H9 (cell line): ENCODE measurements at places on chromosomes 4 and X. TPM values are rescaled to one million over a fixed set of nuclear protein-coding genes. Genes with fewer than 3 reads are reported as not detected.
A peak's percentile ranks its signal among the peaks of the same experiment; 100 is the strongest.

DNA sequence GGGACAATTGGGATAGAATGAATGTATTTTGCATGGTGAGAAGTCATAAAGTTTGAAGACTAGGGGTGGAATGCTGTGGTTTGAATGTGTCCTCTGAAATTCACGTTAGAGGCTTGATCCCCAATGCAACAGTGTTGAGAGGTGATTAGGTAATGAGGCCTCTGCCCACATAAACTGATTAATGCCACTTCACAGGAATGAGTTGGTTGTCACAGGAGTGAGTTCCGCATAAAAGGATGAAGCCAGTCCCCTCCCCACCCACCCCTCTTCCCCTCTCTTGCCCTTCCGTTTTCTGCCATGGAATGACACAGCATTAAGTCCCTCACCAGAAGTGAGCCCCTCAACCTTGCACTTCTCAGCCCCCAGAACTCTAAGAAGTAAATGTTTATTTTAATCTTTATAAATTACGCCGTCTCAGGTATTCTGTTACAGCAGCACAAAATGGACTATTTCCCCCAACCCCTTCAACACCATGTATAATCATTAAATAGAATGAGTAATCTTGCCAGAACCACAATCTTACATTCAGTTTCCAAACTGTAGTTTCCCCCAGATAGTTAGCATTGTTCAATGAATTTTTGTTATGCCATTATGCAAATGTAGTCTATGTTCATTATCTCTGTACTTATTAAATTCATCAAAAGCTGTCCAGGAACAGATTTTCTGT lies 5.5 kb upstream of the MMAA start:
- DNase-seq, result no peak

DNA sequence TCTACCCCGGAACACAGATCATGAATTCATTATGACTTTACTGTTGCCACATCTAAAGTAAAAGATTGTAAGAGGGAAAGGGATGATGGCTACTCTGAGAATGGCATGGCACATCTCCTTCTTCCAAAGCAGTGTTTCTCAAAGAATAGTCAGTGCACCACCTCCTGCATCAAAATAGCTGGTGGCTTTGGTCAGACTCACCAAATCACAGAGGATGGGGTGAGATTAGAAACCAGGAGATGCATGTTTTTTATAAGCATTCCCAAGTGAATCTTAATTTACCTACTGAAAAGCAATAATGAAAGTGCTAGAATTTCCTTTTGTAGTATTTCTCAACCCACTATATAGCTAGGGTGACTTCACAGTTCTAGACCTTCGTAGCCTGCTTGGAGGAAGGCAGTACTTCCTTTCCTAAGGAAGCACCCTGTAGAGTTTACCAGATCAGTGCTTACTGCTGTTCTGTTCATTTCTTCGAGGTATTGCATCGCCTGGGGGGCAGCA lies 340.8 kb upstream of the KLF3 start:
- no peak for DNase-seq

- no peak for DNase-seq
These were observed 5.1 kb upstream of the CXCL10 start for GRCh38 chr4:76028350-76028765.

DNA sequence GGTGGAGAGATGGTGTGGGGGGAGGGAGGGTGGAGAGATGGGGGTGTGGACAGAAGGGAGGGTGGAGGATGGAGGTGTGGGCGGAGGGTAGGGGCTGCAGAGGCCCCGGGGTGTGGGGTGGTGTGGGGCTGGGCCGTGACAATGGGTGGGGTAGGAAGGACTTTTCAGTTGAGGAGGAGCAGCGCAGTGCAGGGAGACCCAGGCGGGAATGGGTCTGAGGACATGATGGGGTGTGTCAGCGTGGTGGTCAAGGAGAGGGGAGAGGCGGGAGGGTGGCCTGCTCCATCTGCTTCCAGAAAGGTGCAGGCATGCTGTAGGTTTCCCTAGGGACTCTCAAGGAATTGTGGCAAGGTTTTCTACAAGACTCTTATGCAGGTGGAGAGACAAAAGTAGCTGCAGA lies 48.9 kb downstream of the RGS12 start:
- DNase-seq, result no peak

DNA sequence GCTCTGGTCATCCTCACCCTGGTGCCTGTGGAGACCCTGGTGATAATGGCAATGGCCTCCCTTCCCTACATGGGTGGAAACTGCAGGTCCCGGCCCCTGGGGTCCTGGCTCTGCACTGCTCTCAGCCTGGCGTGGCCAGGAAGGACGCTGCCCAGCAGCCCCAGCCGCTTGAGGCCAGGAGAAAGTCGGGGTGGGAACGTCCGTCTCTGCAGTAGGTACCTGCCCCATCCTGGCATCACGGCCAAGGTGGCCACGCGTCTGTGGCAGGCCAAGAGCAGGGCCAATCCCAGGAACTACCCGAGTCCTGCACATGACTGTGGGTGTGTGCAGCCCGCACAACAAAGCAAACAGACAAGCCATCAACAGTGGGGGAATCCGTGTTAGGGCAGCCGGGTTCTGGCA lies 33.8 kb downstream of the FGFRL1 start:
- DNase-seq, result no peak

- DNase-seq, result no peak
These were observed 56.0 kb downstream of the ZFYVE28 start for GRCh38 chr4:2362266-2363055.

- no peak for DNase-seq
These were observed 124.9 kb downstream of the RELL1 start for GRCh38 chr4:37561196-37561802.

- DNase-seq, result no peak
These were observed 53.0 kb downstream of the ARSF start for GRCh38 chrX:3094261-3094660.

DNA sequence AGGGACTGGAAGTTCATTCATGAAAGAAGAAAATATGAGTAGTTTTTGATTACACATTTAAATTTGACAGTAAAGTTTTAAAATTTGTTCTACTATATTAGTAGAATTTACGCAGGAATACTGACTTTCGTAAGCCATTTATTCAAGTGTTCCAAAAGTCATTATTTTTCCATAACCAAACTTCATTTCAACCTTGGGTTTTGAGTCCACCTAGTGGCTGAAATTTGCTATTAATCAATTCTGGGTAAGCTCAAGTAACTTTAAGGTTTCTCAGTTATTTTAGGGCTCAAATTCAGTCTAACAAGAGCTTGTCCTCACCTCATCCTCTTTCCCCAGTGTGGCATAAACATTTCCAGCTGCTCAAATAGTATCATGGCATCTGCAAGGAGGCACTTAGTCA lies 175.4 kb downstream of the SH3BGRL start:
- DNase-seq, result no peak

- no peak for DNase-seq
These were observed 49.8 kb downstream of the SMIM31 start for GRCh38 chr4:164803702-164804101.

DNA sequence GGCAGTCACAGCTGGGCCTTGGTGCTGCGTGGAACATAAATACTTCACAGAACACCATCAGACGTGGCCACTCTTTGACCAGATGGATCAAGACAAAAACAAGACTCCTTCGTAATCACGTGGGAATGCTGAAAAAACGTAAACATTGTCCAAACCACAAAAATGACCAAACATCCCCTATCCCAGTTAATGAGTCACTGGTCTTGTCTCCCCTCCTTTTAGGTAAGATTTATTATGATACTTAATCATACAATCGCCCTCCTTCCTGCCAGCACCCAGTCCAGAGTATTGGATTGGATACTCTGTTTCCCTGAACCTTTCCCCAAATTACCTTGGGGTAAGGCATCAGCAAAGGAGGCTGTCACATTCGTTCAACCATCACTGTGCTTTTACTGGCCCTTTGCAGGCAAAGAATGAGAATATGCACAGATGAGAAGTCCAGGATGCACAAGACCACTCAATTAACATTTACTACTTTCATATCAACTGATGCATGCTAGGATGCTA lies 601 bp upstream of the TCEANC start:
- no peak for DNase-seq

GRCh38 chr4:147942729-147943128 lies 210.8 kb downstream of the ARHGAP10 start:
- no peak for DNase-seq

- DNase-seq, result no peak
These were observed 27.1 kb downstream of the ATP11C start for GRCh38 chrX:139905743-139906142.

DNA sequence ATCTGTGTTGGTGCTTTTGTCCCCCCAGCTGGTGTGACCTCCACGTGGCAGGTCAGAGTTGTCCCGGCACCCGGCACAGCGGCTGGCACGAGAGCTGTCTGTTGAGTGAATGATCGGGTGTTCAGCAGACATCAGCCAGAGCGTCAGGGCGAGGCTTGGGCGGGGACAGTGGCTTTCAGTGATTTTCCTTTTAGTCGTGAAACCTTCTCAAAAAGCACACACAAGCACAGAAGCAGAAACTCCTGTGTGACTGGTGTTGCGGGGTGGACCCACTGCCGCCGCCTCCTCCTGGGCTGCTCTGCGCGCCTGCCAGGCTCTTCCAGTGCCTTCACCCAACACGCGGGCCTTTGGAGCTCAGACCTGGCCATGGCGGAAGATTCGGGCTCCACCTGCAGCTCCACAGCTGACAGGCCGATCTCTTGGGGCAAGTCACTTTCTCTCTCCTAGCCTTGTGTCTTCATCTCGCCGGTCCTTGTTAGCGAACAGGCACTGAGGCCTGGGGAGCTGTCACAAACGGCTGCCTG lies 51.4 kb upstream of the HGFAC start:
- no peak for DNase-seq

- peak; percentile 51 for DNase-seq
These were observed 68.3 kb downstream of the LARP7 start for GRCh38 chr4:112704991-112705845.

DNA sequence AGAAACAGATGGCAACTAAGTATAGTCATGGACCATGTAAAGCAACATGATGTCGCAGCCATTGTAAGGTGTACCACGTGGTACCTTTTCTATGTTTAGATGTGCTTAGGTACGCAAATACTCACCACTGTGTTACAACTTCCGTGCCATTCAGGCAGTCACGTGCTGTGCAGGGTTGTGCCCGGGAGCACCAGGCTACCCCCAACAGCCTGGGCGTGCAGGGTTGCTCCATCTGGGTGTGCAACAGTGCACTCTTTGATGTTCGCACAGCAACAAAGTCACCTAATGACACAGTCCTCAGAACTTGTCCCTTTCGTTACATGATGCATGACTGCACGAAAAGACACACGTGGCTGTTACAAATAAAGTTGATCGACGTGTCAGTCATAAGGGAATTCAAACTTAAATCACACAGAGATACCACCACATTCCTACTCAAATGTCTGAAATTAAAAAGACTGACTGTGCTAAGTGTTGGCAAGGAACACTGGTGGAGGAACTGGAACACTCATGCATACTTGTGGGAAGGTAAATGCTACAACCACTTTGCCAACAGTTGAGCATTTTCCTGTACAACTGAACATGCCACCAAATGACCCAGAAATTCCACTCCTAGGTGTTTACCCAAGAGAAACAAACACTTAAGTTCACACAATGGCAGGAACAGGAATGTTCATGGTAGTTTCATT lies 24.3 kb downstream of the CPLX1 start:
- DNase-seq, result no peak

- DNase-seq, result no peak
These were observed 161.5 kb downstream of the CPE start for GRCh38 chr4:165540206-165540830.

GRCh38 chr4:66544281-66544680 lies 874.0 kb upstream of the EPHA5 start:
- no peak for DNase-seq

DNA sequence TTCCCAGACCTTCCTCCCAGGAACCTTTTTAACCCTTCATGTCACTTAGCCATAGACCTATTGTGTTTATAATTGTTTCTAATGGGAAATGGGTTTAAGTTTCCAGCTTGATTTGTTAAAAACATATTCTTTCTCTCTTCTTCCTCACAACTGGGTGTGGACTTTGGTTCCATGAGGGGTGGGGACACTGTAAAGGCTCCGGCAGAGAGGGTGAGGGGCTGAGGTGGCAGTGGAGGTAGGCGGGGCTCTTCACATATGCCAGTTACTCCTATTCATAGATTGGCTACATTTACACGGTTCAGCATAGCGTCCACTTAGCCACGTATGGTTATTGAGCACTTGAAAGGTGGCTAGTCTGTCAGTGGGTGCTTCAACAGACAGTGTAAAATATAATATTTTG lies 7.8 kb downstream of the INTS6L start:
- no peak for DNase-seq

GRCh38 chr4:151561551-151562256 lies 152.7 kb downstream of the FHIP1A start:
- DNase-seq, result no peak

DNA sequence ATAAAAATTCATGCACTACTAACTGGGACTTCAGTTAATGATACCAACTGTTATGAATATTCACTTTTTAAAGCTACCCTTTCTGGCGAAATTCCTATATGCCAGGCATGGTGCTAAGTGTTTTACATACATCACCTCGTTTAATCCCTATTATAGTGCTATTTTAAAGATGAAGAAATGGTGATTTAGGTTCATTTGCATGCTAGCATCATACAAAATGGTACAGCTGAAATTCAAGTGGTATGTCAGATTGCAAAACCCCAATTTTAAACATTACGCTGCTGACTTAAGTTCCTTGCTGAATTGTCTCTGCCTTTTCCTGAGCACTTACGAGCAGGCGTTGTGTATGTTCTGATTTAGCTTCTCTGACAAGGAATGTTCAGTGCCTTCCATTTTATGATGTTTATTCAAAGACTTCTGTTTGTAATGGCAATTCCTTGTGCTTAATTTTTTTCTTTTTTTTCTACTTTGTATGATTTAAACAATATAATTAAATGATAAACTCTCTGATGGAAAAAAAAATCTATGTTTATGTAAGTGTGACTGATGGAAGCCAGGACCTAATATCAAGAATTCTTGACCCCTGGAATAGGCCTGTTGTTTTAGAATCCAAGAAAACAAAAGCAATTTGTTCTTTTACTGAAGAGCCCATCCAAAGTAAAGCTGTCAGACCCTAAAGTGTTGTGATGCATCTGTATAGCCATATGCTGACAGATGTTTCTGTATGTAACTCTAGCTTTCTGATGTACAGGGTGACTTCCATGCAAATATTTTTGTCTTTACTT lies 148.1 kb downstream of the PCDH7 start:
- DNase-seq, result no peak

DNA sequence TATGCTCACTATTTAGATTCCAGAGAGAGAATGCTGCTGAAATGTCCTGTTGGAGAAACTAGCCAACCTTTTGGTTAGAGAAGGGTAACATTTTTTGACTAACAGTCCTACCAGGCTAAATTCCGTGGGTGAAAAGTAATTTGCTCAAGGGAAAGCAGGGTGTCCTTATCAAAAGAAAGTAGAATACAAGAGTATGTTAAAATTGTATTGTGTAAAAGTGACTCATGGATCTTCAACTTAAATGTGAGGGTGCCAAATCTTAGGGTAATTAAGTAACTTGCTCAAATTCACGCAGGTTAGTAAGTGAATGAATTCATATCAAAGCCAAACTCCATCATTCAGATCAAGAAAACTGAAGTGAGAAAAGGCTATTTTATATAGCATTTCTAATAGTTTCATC lies 81.7 kb downstream of the PCDH7 start:
- DNase-seq, result no peak

FDCSP gene
- not detected in 2 replicates for total RNA-seq

GUCY1A1 gene
- not detected in 2 replicates for total RNA-seq

ARHGEF38 gene
- not detected in 2 replicates for total RNA-seq

UGT2A1 gene
- 0.26 TPM in 1 of 2 replicates, not detected in the other for total RNA-seq

PAGE5 gene
- total RNA-seq, result not detected in 2 replicates

TIGD2 gene
- total RNA-seq, result 10.1 and 10.4 TPM in 2 replicates

NDUFB11 gene
- 98.5 and 100 TPM in 2 replicates for total RNA-seq

GAR1 gene
- 42.7 and 45.3 TPM in 2 replicates for total RNA-seq

VSIG4 gene
- total RNA-seq, result not detected in 2 replicates
